CD4-positive, CD25-positive, alpha-beta regulatory T cell (primary cell): ENCODE measurements at places on chromosomes 6 and 20. TPM values are rescaled to one million over a fixed set of nuclear protein-coding genes. Genes with fewer than 3 reads are reported as not detected.

DNA sequence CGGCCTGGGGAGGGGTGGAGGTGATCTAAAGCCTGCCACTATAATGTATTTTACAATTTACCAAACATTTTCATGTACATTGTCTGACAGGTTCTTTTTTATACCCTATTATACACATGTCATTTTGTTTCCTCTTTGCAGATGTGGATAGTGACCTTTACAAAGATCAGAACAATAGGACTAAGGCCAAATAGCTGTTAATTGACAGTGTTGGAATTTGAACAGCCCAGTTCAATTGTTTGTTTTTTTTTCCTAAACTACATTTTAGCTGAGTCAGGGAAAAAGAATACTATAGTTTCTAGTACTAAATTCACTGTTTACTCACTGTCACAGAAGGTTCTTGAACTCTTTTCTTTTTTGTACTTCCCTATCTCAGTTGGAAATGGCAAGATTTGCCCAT is 40.2 kb downstream of the PGM3 start:
- no peak for DNase-seq

- no peak for DNase-seq
These were observed 41.3 kb upstream of the PLCB4 start for GRCh38 chr20:9027626-9028025.

Gene EYA4
- polyA plus RNA-seq: not detected

DNA sequence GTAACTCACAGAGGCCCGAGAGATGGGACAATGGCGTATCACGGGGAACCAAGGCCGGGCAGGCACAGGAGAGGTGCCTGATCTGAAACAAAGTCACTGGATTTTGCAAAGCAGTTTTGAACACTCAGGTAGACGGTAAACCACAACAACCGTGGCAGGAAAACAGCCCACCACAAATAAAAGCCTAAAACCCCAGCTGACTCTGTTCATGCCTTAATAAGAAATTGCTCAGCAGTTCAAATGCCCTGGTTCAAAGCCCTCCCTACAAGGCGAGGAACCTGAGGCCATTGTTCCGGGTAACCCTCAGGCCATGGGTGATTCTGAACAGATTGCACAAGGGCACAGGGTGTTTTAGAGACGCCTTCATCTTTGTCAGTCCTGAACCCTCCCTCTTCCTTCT is 114.2 kb downstream of the MAP3K7 start:
- DNase-seq: peak; percentile 63

DNA sequence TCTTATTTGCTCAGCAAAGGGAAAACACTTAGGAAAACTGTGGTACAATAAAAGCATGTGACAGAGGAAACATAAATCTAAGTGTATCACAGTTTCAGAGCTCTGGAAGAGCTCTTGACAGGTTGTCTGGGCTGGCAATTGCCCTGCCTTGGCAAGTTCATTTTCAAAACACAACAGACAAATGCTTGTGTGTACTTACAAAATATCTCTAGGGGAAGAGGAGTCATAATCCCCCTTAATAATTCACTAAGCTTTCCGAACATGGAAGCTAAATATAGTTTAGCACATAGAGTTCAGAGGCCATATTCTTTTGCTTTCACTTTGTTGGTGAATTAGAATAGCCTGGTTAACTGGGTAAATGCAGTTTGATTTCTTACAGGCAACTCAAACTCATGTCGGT is 211.6 kb upstream of the THEMIS start:
- DNase-seq: no peak

GRCh38 chr20:17810847-17811627 is 111.3 kb downstream of the BANF2 start:
- no peak for DNase-seq

DNA sequence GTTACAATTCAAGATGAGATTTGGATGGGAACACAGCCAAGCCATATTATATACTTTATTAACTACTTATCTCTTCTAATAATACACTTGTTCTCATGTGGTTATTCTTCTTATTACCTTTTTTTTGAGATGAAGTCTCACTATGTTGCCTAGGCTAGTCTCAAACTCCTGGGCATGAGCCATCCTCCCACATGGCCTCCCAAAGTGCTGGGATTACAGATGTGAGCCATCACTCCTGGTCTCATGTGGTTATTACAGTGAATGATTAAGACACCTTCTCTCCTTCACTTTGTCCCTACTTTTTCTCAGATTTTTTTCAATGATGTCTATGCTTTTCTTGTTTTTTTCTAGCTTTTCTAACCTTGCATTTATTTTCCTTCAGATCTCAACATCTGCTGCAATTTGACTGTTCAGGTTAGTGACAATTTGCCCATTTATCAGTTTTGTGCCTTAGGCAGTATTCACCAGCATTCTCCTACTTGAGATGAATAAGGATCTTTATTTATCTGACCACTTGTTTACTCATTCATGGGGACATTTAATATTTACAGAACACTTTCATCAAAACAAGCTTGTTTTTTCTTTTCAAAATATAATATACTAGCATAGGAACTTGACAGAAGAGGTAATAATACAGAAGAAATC is 105.7 kb downstream of the SLC16A10 start:
- DNase-seq: no peak

Gene GSTA2
- not detected for polyA plus RNA-seq

- no peak for DNase-seq
These were observed 497.5 kb downstream of the UTRN start for GRCh38 chr6:144782634-144783033.

Gene SYNCRIP
- polyA plus RNA-seq: 68.6 TPM

DNA sequence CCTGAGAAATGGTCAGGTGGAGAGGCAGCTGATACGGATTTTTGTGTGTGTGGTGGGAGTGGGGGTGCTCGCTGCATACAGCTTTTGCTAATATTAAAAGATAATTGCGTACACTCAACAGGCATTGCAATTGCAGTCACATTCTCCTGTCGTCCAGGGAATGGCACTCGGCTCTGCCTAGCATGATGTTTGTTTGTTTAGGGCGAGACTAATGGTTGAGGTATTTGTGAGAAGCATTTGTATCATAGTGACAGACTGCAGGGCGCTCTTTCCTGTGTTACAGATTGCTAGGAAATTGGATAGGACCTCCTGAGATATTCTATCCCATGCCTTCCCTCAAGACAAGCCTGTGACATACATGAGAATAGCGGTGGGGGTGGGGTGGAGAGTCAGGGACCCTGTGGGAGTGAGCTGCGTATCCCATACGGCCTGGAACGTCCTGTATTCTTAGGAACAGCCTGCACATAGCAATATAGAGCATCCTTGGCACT is 207.4 kb downstream of the SOX4 start:
- no peak for DNase-seq

DNA sequence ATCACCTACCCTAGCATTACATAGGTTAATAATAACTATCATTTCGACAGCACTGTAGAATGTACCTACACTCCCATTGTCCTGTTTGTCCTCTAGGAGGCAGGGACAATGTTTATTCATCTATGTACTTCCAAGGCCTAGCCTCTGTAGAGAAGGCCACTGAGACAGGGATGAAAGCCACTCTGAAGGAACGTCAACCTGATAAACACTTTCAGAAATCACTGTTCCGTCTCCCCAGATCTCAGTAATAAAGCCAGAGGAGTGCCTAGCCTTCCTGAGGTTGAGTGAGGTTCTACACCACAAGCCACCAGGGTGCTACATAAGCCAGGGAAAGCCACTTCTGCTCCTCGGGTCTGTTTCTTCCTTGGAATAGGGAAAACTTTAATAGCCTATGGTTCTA is 44.8 kb downstream of the POPDC3 start:
- no peak for DNase-seq

DNA sequence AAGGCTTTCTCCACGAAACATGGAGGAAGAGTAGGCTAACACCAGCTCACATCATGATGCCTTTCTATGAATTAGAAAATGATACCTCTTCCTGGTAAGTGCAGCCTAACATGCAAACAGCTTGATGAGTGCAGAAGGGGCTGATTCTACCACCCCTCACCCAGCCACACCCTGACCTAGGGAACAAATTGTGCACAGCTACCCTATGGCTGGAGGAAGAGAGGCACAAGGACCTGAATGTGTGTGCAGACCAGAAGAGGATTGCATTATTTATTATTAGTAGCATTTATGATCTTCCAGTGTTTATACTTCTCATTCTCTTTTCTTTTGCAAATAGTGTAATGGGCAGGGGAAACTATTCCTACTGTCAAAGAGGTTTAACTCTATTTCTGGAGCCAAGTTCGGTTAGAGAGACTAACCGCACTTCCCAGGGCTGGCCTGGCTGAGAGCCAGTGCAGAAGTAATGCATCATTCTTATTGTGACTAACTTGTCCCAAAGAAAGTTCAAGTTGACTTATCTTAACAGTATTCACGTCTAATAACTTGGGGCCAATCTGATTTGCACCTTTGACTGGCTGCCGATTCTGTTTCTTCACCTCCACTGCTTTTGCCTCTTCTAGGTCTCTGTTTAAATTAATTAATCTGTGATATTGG is 237.5 kb downstream of the CD83 start:
- DNase-seq: no peak

DNA sequence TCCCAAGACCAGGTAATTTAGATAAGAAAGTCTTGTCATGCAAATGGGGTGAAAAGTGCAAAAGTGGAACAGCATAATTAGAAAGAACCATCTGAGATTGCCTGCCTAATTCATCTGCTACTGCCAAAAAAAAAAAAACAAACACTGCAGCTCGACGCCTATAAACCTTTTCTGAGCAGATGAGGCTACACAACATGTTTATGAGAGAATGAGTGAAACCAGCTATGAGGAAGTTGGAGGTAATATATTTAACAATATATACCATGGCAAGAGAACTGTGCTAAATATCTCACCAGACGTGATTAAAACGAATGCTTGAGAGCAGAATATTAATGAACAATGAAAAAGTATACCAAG is 50.0 kb downstream of the LAMA4 start:
- DNase-seq: no peak

DNA sequence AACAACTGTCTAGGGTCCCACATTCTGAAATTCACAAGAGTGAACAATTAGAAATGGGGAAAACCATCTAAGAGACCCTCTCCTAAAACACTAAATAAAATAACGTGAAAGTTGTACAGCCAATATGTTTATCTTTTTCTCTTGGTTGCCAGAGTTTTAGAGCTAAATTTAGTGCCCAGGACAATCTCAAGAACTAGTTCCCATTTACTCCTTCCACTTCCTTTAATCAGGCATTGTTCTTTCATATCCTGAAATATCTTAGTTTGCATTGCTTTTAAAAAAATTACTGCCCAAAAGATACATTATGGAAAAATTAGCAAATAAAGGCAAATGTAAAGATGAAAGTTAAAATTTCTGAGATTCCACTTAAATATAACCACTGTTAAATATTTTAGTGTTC is 33.1 kb upstream of the UBR2 start:
- DNase-seq: no peak

DNA sequence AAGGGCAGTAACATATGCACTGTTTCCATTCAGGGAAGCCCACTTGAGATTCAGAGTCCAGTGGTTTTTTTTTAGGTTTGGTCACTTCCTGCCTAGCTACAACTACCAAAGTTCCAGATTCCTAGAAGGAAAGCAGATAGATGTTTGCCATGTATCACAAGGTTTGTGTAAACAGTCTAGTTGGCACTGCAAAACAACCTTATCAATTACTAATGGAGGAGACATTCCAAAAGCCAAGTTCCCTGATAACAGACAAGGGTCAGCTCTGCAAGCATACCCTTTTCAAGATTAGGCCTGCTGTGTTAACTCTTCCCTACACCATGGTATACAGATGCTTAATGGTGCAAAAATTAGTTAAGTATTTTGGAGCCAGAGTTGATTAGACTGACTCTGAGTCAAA is 141.3 kb upstream of the GLP1R start:
- no peak for DNase-seq

GRCh38 chr6:125444006-125444923 is 142.5 kb upstream of the HDDC2 start:
- DNase-seq: no peak

Gene SRC
- 0.56 TPM for polyA plus RNA-seq

GRCh38 chr6:10210052-10210451 is 204.8 kb downstream of the TFAP2A start:
- DNase-seq: no peak

Gene MSH5
- 1.2 TPM for polyA plus RNA-seq

Gene PGC
- not detected for polyA plus RNA-seq

DNA sequence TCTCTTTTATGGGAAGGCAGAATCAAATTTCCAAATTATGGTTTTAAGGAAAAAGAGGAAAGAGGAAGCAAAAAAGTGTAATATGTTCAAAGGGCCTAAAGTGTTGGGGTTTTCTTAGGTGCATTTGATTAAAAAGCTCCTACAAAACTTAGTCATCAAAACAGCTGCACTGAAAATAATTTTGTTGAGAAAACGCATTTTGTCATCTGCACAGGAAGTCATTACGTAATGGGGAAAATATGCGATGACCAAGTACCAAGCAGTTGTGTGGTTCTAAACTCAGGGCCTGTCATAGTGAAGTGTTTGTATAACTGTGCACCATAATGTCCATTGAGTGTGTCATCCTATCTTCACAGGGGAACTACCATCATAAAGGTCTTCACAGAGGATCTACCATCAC is 15.6 kb downstream of the HAO1 start:
- no peak for DNase-seq

Gene ARFGEF3
- polyA plus RNA-seq: not detected

Gene SLC4A11
- not detected for polyA plus RNA-seq

GRCh38 chr20:35347011-35347410 is 54.8 kb upstream of the FAM83C start:
- DNase-seq: no peak

Gene SPATA2
- 3.4 TPM for polyA plus RNA-seq

GRCh38 chr20:53328961-53329360 is 264.7 kb downstream of the ZNF217 start:
- DNase-seq: no peak

Gene TUBB1
- 0.22 TPM for polyA plus RNA-seq

DNA sequence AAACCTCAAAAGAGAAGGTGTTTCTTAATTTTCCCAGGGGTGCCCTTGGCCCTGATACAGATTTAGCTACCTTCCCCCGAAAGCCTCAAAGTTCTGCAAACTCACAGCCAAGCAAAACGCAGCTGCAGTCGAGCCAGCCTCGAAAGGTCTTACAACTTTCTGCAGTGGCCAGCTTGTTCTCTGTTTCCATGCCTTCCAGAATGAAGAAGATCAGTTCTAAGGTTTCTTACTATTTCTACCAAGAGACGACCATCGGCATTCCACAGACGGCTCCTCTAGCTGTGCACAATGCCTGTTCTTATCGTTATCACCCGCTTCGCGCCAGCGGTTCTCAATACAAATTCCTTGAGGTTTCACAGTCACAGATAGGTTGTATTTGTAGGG is 28.5 kb upstream of the CCR6 start:
- no peak for DNase-seq

DNA sequence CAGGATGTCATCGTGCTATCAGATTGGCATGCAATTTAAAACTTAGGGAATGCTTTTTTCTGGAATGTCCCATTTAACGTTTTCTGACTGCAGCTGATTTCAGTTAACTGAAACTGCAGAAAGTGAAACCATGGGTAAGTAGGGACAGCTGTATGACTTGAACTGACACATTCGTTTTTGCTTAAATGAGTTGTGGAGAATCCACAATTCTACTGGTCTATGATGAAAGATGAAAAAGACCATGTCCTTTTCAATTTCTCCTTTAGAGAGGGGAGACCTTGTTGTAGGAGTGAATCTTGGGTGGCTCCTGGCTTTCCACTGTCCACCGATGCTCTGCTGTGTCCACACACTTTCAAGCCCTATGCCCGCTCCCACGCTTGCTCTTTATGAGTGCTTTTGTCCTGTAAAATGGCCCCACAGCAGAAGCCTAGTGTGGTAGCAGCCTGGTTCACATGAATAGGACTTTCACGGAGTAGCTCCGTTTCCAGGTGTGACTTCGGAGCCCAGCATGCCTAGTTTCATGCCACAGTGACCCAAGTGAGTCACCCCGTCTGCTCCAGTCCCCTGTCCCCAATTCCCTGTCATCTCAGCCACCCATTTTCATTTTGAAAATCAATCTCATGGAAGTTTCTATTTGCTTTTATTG is 21.9 kb downstream of the DYNLT1 start:
- no peak for DNase-seq
